ENCODE measurements at places on chromosomes 16 and 17.

- no peak for DNase-seq
Measured at GRCh38 chr17:29949696-29950095, 8.3 kb downstream of the EFCAB5 start.

DNA sequence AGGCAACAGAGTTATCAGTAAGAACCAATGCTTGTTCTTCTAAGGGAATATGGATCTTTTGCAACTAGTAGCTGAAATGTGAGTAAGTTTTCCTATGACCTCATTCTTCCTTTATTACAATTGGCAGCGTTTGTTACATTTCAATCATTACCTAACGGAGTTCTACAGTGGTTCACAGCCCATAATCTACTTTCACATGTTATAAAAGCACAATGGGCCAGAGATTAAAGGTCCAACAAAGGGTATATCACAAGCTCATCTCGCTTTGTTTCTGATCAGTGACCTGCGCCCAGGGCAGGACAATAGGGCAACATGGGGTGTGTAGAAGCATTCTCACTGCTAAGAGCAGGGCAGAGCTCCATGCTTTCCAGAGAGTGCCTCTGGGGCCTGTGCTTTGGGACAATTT is 279.9 kb upstream of the DYNLRB2 start:
- no peak for DNase-seq

- no peak for DNase-seq
Measured at GRCh38 chr17:17698371-17698770, 17.1 kb downstream of the RAI1 start.

DNA sequence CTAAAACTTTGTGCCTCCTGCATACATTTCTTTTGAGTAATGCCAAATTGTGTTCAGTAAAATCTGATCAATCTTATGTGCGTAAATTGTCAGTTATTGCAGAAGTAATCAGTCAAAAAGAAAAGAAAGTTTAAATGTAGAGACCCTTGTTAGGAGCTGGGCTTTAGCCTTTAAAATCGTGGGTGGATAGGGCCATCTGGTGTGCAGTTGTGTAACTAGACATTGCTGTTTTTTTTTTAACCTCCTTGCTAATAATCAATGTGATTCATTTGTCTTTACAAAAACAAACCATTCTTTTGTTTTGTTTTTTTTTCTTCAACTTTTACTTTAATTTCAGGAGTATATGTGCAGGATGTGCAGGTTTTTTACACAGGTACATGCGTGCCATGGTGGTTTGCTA is 5.3 kb upstream of the WWOX start:
- no peak for DNase-seq

DNA sequence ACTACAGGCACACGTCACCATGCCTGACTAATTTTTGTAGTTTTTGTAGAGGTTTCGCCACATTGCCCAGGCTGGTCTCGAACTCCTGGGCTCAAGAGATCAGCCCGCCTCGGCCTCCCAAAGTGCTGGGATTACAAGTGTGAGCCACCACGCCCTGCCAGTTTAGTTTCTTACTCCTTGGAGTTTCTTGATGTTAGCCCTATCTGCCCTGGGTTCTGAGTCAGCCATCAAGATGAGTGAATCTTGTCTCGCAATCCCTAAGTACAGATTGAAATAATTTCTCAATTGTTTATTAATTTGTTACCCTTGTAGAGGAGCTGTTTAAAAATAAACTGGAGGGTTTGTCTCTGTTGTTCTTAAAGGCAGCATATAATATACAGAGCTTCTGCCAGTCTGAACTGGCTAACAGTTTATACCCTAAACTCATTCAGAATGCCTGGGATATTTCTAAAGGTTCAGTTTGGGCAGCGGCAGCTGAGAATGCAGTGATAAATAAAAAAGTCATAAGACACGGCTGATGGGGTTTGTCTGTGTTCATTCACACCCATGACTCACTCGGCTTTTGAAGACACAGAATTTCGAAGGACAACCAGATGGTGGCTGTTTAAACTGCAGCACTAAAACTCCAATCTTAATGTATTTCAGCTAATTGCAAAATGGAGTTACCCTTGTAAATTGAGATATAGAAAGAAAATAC is 39.6 kb downstream of the GPRC5B start:
- DNase-seq = no peak
